ENCODE measurements at places on chromosomes 4 and X.

GRCh38 chr4:165464813-165465381, 86.1 kb downstream of the CPE start:
- no peak for DNase-seq

DNA sequence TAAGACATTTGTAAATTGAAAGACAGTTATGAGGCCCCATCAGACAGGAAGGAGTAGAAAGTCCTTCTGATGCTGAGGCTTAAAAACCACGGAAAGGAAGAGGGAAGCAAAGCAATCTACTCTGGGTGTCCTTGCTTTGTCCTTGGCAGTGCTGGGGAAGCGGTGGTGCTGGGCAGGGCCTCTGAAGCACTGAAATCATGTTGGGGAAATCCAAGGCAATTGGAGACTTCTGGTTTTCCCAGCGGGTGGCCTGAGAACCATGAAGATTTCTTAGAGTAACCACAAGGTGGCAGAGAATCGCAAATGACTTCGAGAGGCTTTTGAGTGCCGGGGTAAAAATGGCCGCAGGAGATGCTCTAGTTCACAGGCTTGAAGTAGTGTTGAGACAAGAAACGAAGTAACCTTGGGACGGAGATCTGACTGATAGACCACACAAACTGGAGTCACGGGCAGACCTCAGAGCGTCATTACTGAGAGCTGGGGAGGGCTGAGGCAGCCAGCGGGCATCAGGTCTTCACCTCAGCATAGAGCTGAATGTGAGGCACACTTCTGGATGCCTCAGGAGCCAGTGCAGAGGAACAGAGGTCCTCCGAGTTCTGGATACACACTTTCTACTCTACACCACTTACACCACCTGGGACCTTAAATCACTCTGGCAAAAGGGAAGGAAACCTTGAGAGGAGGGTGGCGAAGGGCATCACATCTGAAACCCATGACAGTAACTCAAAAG, 130.7 kb upstream of the GPRIN3 start:
- no peak for DNase-seq

- DNase-seq: no peak
These were observed 39.9 kb downstream of the PSAPL1 start for GRCh38 chr4:7394681-7395451.

- no peak for DNase-seq
These were observed 756.1 kb downstream of the SH3BGRL start for GRCh38 chrX:81957900-81958545.

GRCh38 chr4:119661231-119661630, 32.6 kb upstream of the PDE5A start:
- no peak for DNase-seq

GRCh38 chrX:24173115-24173847, 23.8 kb downstream of the ZFX start:
- DNase-seq: no peak

GRCh38 chr4:105293360-105293759, 146.7 kb downstream of the TET2 start:
- no peak for DNase-seq

DNA sequence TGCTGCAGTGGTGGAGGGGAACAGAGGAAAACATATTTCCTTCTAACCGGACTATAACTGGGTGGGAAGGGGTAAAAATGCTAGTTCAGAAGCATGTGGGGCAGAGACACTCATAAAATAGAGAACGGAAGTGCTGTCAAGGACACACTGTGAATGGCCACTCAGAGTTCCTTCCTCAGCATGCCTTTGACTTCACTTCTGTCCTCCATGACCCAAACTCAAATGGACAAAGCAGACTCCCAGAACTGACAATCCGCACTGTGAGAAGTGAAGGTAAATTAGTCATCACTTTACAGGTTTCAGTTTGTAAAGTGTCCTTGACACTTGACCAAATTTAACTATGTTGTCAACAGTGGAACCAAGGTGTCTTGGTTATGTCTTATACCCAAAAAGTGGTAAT, 30.2 kb upstream of the ELF2 start:
- no peak for DNase-seq

GRCh38 chrX:581720-582298, 48.8 kb upstream of the SHOX start:
- DNase-seq: no peak

GRCh38 chr4:125573368-125573767, 258.6 kb downstream of the FAT4 start:
- DNase-seq: no peak

- DNase-seq: no peak
These were observed 104.6 kb upstream of the LRPAP1 start for GRCh38 chr4:3636646-3637320.

GRCh38 chrX:1424147-1424851, 28.4 kb downstream of the ASMTL start:
- no peak for DNase-seq

GRCh38 chr4:107037199-107037584, 1.1 kb upstream of the DKK2 start:
- DNase-seq: no peak

DNA sequence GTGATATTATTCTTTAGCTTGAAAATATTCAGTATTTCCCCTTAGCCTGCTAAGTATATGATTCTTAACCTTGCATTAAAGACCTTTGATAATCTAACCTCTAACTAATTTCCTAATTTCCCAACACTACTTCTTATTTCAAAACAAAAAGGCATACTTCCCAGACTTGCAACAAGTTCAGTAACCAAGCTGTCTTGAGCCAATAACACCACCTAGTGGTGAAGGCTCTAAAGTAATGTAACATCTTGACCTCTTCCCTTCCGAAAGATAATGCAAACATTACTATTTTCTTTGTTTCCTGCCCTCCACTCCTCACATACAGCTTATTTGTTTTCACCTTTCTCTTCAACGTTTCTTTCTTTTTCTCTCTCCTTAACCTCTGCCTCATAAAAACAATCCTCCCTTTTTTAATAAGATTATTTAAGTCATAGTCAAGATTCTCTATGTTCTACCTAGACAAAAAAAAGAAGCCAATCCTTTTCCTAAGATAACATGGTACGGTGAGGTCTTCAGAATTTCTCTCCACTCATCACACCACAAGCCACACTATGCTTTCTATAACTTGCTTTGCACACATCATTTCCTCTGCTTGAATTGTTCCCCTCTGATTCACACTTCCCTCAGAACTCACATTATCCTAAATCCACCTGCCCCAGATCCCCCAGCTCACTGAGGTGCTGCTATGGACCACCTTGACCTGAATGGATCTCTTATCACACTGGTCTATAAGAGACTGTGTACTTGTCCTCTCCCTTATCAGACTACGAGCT, 3.5 kb downstream of the FAT1 start:
- DNase-seq: no peak

- no peak for DNase-seq
These were observed 2090.4 kb upstream of the TENM3 start for GRCh38 chr4:180152831-180153230.

- DNase-seq: no peak
These were observed 294.2 kb downstream of the GRIA2 start for GRCh38 chr4:157514711-157515110.

DNA sequence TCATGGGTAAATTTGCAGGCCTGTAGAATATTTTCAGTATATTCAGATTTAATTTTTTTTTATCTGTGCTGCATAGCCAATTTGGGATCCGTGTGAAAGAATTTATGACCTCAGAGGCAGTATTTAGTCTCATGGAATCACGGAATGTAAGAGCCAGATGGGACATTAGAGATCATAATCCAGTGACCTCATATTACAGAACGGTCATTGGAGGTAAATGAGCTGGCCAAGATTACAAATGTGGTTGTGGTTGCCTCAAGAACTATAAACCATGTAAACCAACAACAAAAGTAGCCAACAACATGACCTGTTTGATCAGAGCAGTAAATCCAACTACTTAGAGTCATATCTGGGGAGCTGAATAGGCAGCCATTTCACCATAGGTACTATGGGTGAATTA, 71.6 kb downstream of the AMOT start:
- no peak for DNase-seq

GRCh38 chrX:49725923-49726904, 30.4 kb upstream of the PAGE1 start:
- no peak for DNase-seq

GRCh38 chr4:71566856-71567255, 217.0 kb downstream of the GC start:
- DNase-seq: no peak

DNA sequence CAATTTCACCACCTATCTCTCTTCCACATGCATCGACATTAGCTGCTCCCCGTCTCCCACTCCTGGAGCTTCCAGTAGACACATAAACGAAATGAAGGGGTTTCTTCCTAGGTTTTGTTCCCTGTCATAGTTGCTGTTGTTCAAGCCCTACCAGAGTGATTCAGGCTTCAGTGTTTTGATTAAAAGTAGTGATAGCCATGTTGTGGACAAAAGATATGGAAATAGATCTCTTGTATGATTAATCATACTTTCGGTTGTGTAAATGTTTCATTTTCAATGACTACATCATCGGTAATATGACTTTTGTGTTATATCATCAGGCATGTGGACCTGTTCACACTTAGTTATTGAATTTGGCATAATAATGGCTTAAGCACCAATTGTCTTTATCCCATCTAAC, 96.5 kb upstream of the KLF3 start:
- DNase-seq: no peak

DNA sequence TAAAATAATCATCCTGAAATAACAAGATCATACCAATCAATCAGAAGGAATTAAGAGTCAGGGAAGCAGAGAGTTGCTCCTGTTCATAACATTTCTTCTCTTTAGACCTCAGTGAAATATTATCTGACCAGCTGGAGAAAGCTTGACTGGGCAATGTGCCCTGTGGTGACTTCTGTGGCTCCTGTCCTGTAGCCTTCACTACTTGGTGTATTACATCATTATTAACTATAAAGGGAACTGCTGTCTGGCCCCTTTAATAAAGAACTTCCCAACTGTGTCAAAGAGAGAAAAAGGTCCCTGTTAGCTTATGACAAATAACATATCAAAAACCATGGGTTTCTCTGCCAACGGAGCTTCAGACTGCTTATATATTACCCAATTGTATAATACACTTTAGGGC, 18.0 kb downstream of the OPHN1 start:
- no peak for DNase-seq

GRCh38 chr4:26520728-26521450, 30.6 kb upstream of the CCKAR start:
- no peak for DNase-seq

- DNase-seq: no peak
These were observed 163.1 kb downstream of the CPE start for GRCh38 chr4:165541851-165542459.

- no peak for DNase-seq
These were observed 6.5 kb downstream of the TBC1D14 start for GRCh38 chr4:6916069-6916586.

DNA sequence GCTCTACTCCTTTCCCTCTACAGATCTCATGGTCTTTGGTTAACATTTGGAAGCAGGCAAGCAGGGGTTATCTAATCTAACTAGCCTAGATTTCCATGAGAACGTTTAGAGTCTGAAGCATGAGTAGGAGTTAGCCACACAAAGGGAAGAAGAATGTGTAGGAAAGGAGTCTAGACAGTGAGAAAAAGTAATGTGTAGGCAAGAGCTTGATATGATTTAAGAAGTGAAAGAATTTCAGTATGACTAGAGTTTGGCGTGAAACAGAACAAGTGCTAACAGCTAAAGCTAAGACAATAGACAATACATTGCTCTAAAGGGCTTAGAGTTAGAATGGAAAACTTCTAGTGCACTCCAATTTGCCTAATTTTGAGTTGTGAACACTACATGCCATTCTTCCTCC, 10.8 kb downstream of the CXCL8 start:
- no peak for DNase-seq

DNA sequence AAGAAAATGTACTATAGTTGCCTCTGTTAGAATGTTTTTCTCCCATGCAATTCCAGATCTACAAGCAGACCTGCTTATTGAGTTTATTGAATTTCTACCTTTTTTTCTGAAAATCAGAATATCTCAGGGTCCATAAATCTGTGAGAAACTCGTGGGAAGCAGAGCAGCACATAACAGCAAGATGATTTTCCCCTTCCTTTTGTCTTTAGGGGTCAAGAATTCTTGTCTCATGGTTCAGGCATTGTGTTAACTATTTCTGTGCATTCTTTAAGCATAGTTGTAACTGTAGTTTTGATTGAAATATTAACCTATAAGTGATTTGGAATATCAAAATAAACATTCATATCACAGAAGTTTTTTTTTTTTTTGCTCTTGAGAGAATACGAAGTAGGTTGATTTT, 11.4 kb downstream of the EDNRA start:
- DNase-seq: no peak

- DNase-seq: no peak
These were observed 30.1 kb downstream of the USP46 start for GRCh38 chr4:52628974-52629373.

- DNase-seq: no peak
These were observed 191.4 kb downstream of the SPRY1 start for GRCh38 chr4:123587983-123588494.

- DNase-seq: peak; percentile 35
These were observed 41.3 kb upstream of the ATP6AP2 start for GRCh38 chrX:40539214-40540142.

DNA sequence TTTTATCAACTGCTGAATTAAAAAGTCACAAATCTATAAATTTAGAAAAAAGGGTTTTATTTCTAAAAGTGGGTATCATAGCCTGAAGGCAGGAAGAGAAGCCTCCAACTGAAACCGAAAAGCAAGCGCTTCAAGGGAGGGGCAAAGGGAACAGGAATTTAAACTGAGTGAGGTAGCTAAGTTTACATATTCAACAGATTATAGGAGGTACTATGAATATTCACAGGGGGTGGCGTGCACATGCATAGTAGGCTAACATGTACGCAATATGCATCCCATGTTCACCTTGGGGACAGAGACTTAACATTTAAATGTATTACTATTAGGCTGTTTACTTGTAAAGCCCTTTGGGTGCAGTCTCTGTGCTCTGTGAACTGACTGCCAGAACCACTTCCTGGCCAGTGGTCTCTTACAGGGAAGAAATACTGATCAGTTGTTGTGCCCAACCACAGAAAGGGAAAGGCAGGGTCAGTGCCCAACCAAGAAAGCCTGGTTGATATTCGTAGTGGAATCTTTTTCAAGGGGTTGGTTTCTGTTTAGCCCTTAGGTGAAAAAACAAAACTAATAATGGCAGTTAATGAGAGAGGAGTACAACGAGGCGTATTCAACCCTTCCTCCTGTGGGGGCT, 168.7 kb upstream of the GALNTL6 start:
- DNase-seq: no peak

- no peak for DNase-seq
These were observed 42.9 kb downstream of the RASSF6 start for GRCh38 chr4:73577371-73577770.

DNA sequence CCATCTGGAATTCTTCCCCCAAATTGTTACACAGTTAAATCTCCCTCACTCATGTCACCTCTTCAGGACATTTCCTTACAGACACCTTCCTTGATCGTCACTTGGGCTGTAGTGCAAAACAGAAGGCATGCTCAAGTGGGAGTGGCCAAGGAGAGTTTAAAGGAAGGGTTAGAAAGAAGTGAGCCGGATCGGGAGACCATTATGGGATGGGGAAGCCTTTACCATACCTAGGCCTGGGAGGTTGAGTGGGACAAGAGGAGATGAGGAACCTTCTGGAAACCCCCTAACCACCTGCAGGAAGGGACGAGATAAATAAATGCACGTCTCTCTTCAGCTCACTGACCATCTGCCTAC, 102.7 kb downstream of the UCHL1 start:
- DNase-seq: no peak

Data from stimulated activated CD8-positive, alpha-beta memory T cell treated with anti-CD3 and anti-CD28 coated beads, Interleukin-7, amount 100 ng/mL, for 1 hour (primary cell).